ENCODE measurements at places on chromosomes 4 and X.

DNA sequence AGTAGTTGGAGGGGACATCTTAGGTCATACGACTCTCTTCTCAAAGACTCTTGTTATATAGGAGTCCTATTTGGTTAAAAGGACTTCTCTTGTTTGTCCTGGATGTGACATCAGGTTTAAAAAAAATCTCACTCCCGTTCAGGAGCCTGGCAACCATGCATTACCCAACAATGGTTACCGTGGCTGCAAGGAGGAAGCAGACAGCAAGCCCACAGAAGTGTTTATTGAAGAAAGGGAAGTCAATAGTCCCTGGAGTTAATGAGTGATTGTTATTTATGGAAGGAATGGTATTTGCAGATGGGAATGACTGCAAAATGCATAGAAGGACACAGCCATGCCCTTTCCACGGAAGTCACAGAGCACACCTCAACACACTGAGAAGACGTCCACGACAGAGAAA is 75.9 kb upstream of the ENPP6 start:
- DNase-seq, result peak; percentile 24

- DNase-seq, result peak; percentile 1
Observed at GRCh38 chrX:18899796-18900380, 84.0 kb downstream of the PHKA2 start.

DNA sequence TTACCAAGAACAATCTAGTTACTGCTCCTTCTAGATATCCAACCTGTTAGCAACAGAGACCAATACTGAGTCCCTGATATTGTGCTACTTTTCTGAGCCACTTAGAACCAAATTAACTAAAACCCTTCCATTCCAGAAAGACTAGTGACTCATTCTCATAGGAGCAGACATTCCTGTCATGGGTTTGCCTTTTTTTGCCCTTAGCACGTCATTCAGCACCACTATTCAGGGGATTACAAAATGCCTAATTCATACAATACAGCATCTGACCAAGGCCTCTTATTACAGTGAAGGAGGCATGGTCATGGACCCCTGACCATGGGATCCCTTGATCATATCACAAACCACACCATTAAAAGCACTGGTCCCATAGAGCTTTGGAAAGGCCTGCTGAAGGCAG is 123.8 kb upstream of the CXCL13 start:
- DNase-seq, result no peak

- no peak for DNase-seq
Observed at GRCh38 chr4:149247164-149247563, 568.5 kb downstream of the IQCM start.

- DNase-seq, result no peak
Observed at GRCh38 chr4:187274153-187274552, 550.5 kb upstream of the FAT1 start.

Measured in CD4-positive, alpha-beta T cell treated with Interleukin-10 for 1 hour (primary cell).